Pulmonary artery endothelial cell (primary cell): ENCODE measurements at places on chromosomes 12 and 14. TPM values are rescaled to one million over a fixed set of nuclear protein-coding genes. Genes with fewer than 3 reads are reported as not detected.
A peak's percentile ranks its signal among the peaks of the same experiment; 100 is the strongest.

DNA sequence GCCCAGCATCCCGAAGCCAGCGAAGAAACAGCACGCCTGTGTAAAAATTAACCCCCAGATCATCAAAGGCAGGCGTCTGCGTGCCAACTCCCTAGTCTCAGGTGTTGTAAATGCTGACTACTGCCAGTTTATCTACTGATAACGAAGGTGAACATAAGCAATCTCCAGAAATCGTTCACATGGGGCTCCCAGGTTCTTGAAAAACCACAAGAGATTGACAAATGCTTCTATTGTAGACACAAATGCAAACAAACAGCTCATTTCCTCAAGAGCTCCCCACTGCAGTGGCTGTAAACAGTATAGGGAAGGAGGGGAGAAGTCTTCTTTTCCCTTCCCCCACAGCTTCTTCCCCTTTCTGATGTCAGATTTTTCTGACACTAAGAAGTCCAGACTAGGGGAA, 5.3 kb upstream of the PLEKHG3 start:
- no peak for DNase-seq

DNA sequence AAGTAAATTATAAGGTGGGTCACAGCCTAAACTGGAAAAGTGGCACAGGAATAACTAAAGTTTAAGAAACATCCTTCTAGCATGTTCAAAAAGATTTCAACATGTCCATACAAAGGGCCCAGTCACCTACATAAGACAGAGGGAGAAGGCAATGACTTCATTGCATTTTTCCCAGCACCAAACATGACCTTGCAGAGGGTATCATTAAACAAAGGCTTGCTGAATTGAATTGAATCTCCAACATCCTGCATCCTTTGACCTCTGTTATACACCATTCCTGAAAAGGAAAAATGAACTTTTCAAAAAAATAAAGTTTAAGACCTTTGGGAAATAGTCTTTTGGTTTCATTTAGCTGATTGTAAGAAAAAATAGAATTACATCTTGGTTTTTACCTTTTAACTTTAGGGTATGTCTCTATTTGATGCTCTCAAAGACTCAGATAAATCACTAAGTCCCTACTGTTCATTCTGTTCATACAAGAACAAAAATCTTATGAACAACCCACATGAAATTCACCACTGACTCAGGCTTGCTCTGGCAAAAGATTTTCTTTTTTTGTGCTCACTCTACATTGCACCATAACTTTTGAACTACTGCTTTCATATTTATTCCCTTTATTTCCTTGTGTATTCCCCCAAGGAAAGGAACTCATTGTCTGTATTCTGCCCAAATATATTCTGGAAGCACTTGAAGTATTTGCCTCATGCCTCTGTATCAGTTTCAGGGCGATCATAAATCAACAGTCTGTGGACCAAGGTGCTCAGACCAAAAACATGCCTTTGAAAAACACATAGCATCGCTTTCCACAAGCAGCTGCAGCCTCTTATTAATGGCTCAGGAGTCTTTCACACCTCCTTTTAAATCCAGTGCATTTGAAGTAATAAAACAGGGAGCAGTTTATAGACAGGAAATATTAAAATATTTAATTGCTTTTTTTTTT, 121.7 kb downstream of the DUSP6 start:
- DNase-seq: peak; percentile 39

DNA sequence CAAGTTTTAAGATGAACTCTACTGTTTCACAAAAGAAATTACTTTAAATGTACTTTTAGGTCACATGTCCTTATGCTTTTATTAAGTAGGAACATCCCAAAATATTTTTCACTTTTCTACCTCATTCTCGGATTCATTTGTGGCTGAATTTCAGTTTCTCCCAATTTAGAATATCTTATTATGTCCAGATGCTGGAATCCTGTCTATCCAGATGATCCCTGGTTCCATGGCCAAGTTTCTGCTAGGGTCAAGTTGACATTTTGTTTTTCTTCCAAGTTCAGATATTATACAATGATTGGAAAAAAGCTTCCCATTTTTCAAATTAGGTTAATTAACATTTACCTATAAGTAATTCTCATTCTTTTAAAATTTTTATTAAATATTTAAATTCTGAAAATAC, 181.8 kb upstream of the SLC16A7 start:
- no peak for DNase-seq

DNA sequence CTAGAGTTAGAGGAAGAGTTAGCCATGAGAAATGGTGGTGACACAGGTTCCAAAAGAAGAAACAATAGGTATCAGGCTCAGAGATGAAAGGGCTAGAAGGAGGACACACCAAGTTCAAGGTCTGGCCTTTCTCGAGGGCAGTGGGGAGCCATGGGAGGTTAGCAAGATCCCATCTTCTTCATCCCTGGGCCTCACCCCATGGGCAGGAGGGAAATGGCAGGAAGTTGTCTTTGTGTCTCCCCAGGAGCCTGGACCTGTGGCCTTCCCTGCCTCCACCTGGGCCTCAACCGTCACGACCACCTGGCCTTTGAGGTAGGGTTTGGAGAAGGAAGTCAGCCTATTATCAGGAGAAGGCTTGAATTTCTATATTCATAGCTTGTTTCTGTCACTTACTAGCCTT, 5.8 kb upstream of the AQP2 start:
- DNase-seq: no peak

DNA sequence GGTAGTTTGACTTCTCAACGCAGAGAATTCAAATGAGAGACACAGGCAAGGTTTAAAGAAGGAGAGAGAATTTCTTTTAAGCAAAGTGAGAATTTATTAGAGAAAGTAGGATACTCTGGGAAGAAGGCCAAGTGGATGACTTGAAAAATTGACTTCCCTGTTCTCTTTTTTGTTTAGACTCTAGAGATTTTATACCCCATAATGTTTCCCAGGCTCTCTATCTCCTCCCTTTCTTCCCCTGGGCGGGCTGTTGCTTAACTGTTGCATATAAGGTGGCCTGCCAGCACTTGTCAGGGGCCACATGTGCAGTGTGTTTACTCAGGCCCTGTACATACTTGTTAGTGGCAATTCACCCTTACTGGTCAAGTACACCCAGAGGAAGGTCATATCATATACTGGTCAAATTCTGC, 403.7 kb downstream of the SLC6A15 start:
- no peak for DNase-seq

GRCh38 chr12:127489061-127489460, 777.9 kb upstream of the TMEM132C start:
- DNase-seq: no peak

DNA sequence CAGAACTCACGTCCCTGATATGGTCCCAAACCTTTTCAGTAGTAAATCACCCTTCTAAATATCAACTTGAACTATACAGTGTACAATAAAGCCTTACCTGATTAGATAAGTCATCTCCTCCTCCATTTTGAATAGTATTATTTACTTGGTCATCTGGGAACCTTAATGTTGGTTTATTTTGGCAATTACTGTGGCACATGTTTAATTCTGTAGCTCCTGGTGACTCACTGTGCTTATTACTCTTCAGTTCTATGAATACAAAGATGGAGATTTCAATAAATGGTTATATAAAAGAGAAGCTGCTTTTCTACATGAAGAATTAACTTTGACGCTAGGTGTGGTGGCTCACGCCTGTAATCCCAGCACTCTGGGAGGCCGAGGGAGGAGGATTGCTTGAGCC, 25.4 kb downstream of the MIS18BP1 start:
- no peak for DNase-seq

DNA sequence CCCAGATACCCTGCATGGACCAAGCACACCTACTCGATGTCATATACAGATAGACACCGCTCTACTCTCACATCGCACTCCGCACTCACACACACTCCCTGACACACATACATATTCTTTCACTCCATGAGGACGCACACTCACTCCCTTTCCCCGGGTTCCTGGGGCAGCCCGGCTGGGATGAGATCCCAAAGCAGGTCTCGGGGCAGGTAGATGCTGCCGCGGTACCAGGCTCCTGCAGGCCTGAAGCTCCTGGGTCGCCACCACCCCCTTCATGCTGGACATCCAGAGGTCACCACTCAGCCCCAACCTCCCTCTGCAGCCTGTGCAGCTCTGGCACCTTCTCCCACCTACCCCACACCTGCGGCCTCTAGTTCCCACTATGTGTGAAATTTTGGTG, 2.3 kb downstream of the C1QL4 start:
- no peak for DNase-seq

GRCh38 chr14:93234798-93235197, 27.7 kb downstream of the UBR7 start:
- DNase-seq: no peak

DNA sequence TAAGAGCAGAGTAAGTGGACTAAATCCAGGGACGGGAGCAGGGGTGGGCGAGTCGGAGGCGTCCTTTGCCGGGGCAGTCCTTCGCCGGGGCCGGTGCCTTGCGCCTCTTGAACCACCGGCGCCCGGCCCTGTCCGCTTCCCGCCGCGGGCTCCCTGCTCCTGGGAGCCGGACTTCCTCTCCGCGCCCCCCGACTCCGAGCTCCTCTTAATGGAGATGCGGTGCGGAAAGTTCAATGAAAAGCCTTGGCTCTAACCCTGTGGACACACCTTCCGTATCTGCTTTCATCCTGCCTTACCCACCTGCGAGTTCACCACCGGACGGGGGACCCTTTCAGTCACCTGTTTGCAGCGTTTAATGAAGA, 412 bp downstream of the FGFR1OP2 start:
- DNase-seq: no peak

GRCh38 chr12:67662910-67663538, 14.5 kb downstream of the DYRK2 start:
- no peak for DNase-seq

DNA sequence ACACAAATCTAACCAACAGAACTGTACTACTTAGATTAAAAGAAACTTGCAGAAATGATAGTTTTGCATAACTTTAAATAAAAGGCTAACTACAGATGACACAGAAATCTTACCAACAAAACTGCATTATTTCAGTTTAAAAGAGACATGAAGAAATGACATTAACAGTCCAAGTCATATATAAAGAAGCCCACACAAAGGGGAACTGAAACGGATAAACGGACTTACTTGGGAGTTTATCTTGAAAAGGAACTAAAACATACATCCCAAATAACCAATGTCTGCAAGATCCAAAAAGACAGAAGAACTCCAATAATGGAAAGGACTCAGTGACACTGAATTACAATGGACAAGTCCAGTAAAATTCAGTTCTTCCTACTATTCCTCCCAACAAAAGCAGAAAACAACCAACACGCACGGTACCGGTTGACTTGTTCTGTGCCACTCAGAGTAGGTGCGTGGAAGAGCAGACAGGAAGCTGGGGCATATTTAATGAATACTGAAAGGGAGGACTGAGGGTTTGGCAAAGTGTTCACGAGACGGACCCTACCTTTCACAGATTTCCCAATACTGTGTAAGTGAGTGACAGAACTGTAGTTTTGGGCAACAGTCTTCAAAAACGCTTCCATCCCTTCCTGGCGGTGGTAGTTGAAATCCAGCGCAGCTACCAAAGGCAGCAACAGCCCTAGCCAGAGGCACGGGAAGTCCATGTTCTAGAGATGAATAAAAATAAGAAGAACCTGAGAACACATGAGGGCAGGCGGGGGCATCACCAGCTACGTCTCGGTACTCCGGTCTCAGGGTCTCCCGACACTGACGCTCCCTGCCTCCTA, 627 bp downstream of the CPM start:
- DNase-seq: no peak

DNA sequence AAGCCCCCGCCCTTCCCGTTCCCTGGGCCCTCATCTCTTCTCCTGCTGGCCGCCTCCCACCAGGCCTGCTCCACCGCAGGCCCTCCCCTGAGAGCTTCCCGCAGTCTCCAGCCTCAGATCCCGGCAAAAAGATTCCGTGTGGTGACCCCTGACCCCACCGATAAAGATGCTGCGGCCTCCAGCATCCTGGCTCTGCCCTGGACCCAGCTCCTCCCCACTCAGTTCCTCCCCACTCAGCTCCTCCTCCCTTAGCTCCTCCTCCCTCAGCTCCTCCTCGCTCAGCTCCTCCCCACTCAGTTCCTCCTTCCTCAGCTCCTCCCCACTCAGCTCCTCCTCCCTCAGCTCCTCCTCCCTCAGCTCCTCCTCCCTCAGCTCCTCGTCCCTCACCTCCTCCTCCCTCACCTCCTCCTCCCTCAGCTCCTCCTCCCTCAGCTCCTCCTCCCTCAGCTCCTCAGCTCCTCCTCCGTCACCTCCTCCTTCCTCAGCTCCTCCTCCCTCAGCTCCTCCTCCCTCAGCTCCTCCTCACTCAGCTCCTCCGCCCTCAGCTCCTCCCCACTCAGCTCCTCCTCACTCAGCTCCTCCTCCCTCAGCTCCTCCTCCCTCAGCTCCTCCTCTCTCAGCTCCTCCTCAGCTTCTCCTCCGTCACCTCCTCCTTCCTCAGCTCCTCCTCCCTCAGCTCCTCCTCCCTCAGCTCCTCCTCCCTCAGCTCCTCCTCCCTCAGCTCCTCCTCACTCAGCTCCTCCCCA, 17.0 kb downstream of the NOC4L start:
- DNase-seq: no peak

DNA sequence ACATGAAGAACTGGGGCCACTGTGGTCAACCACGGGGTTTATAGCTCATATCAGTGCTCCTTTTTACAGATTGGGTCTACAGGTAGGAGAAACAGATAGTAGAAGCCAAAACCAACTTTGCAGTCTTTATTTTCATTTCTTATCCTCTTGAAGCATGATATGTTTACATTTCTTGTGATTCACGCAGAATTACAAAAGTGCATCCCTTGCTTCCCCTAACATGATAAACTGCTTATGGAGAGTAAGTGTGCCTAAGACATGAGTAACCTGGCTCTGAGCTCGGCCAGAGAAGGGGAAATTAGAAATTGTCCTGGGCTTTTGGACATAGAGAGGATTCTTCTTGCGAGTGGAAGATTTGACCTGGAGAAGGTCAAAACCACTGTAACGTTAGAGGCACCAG, 18.4 kb downstream of the PWP1 start:
- no peak for DNase-seq

- DNase-seq: no peak
Measured at GRCh38 chr12:15650399-15651128, 138.6 kb downstream of the EPS8 start.

- no peak for DNase-seq
Measured at GRCh38 chr12:78683031-78683430, 181.5 kb upstream of the SYT1 start.

DNA sequence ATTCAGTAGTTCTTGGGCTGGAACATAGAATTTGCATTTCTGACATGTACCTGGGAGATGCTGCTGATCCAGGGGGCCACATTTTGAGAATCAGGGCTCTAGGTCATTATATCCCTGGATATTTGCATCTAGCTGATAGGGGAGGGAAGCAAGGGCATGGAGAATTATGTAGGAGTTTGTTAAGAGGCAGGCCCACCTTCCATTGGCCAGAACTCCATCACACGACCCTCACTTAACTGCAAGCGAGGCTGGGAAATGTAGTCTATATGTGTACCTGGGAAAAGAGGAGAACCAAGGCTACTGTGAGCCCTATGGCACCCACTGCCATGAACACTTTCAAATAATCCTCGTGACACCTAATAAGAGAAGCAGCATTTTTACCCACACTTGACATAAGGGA, 657.6 kb downstream of the MED13L start:
- DNase-seq: no peak

The PPP1R12A gene
- total RNA-seq: 78.7 and 94.0 TPM in 2 replicates

The KRT7 gene
- total RNA-seq: 288 and 399 TPM in 2 replicates

The GPD1 gene
- not detected in 2 replicates for total RNA-seq

The RD3L gene
- not detected in 2 replicates for total RNA-seq

The BORCS5 gene
- total RNA-seq: 6.1 and 9.3 TPM in 2 replicates

The EML5 gene
- total RNA-seq: under 0.01 and 0.14 TPM in 2 replicates

The SLCO1B1 gene
- total RNA-seq: not detected in 2 replicates

The LRP1-AS gene
- not detected in 2 replicates for total RNA-seq
